ENCODE measurements at places on chromosomes 12 and 14.

DNA sequence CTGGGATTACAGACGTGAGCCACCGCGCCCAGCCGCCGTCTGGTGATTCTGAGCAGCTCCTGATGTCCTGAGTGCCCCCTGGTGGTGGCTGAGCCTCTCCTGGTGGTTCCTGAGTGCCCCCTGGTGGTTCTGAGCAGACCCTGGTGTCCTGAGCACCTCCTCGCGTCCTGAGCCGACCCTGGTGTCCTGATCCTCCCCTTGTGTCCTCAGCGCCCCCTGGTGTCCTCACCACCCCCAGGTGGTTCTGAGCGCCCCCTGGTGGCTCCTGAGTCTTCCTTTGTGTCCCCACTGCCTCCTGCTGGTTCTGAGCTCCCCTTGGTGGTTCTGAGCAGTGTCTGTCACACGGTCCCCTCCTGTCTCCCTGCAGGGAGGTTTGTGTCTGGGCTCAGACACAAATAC is 1304.9 kb downstream of the TMEM121 start:
- H3K36me3 ChIP-seq = peaks cover 4% of the 10 kb centered on the region
- H3K4me1 ChIP-seq = no peaks in the 10 kb centered on the region

GRCh38 chr14:78697341-78697740 is 527.2 kb downstream of the NRXN3 start:
- H3K4me3 ChIP-seq = no peak overlapping the region
- DNase-seq = no peak
- H3K27ac ChIP-seq = no peak overlapping the region
- H3K27me3 ChIP-seq = no peaks in the 10 kb centered on the region

GRCh38 chr12:79991586-79991985 is 56.7 kb upstream of the PPP1R12A start:
- DNase-seq = no peak
- no peak overlapping the region for H3K4me3 ChIP-seq
- H3K36me3 ChIP-seq = no peaks in the 10 kb centered on the region
- H3K4me1 ChIP-seq = no peaks in the 10 kb centered on the region
- no peak overlapping the region for H3K27ac ChIP-seq

DNA sequence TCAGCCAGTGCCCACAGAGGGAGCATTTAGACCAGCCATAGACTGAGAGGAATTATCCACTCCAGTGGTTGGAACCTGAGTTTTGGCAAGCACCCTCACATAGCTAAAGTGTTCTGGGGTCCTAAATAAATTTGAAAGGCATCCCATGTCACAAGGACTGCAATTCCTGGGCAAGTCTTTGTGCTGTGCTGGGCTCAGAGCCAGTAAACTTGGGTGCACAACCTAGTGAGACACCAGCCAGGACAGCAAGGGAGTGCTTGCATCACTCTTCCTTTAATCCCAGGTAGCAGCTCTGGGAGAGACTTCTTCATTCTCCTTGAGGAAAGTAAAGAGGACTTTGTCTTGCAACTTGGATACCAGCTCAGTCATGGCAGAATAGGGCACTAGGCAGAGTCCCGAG is 142.0 kb upstream of the FSCB start:
- no peaks in the 10 kb centered on the region for H3K36me3 ChIP-seq
- H3K27me3 ChIP-seq = peaks cover 8% of the 10 kb centered on the region
- H3K4me1 ChIP-seq = no peaks in the 10 kb centered on the region
- no peak overlapping the region for H3K27ac ChIP-seq

GRCh38 chr12:58648176-58648575 is 272.1 kb downstream of the LRIG3 start:
- no peaks in the 10 kb centered on the region for H3K27me3 ChIP-seq
- H3K27ac ChIP-seq = no peak overlapping the region
- no peaks in the 10 kb centered on the region for H3K4me1 ChIP-seq
- H3K36me3 ChIP-seq = no peaks in the 10 kb centered on the region
- no peak for DNase-seq
- no peak overlapping the region for H3K4me3 ChIP-seq

- H3K27ac ChIP-seq = no peak overlapping the region
- DNase-seq = no peak
- peaks cover 16% of the 10 kb centered on the region for H3K4me1 ChIP-seq
- no peaks in the 10 kb centered on the region for H3K27me3 ChIP-seq
- H3K36me3 ChIP-seq = no peaks in the 10 kb centered on the region
These were observed 37.2 kb downstream of the CRADD start for GRCh38 chr12:93714382-93714781.

DNA sequence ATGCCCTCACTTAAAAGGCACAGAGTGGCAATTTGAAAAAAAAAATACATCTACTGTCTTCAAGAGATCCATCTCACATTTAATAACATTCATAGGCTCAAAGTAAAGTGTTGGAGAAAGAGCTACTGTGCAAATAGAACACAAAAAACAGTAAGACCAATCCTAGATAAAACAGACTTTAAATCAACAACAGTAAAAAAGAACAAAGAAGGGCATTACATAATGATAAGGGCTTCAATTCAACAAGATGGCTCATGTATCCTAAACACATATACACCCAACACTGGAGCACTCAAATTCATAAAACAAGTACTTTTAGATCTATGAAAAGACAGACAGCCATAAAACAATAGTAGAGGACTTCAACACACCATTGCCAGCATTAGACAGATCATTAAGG is 93.6 kb upstream of the PCED1B start:
- peaks cover 94% of the 10 kb centered on the region for H3K27me3 ChIP-seq
- H3K36me3 ChIP-seq = no peaks in the 10 kb centered on the region
- DNase-seq = no peak
- H3K27ac ChIP-seq = no peak overlapping the region
- no peak overlapping the region for H3K4me3 ChIP-seq

DNA sequence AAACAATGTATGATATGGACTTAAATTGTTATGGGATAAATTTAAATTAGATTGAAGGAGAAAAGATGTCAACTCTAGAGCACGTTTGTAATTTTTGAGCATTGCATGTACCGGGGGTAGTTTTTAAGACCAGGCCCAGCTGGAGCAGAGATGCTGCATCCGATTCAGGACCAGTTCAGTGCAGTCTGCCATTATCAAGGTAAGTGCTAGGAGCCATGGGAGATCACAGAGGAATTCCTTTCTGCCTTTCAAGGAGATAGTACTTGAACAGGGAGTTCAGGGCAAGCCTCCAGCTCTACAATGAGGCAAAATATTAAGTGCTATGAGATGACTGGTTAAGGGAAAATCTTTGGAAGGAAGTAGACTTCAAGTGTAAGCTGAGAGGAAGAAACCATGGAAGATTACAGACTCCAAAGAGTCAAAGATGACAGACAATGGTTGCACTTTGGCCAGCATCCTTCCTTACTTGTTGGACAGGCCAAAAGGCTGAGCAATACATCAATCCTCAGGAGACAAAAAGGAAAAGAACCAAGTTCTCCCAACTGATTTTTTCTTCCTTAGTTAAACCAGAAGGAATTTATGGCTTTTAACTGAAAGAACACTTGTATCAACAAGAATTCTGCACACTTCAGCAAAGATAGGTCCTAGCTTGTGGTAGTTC is 113.2 kb upstream of the HIF1A start:
- no peak overlapping the region for H3K27ac ChIP-seq
- no peaks in the 10 kb centered on the region for H3K27me3 ChIP-seq
- H3K36me3 ChIP-seq = peaks cover 5% of the 10 kb centered on the region

DNA sequence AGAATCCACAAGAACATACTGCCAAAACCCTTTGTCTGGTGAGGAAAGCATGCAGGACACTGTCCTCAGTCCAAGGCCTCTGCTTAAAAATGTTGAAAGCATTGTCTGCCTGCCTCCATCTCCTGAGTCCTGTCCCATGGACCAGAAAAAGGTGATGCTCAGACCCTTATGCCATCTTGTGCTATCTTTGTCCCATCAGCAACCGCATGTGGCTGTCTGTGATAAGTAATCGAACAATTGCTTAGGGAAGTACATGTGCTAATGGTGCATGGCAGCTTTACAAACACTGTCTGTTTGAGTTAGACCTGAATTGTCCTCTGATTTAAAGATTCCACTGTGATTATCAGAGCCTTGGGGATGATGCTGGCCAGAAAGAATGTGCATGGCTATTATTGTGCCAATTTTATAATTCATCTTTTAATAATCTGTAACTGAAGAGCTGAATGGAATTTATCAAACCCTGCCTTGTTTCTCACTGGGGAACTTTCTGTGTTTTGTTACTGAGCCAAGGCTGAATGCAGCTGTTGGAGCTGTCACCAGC is 177.5 kb downstream of the DACT1 start:
- H3K4me3 ChIP-seq = no peak overlapping the region
- H3K27me3 ChIP-seq = peaks cover 10% of the 10 kb centered on the region
- DNase-seq = no peak
- H3K4me1 ChIP-seq = no peaks in the 10 kb centered on the region
- no peak overlapping the region for H3K27ac ChIP-seq

GRCh38 chr12:53345486-53346188 is 9.5 kb upstream of the SP7 start:
- peaks cover 3% of the 10 kb centered on the region for H3K27me3 ChIP-seq
- peak overlapping the region; percentile 91 for H3K4me3 ChIP-seq
- no peak for DNase-seq

- H3K4me3 ChIP-seq = no peak overlapping the region
- H3K4me1 ChIP-seq = no peaks in the 10 kb centered on the region
- no peak overlapping the region for H3K27ac ChIP-seq
- no peaks in the 10 kb centered on the region for H3K27me3 ChIP-seq
- DNase-seq = no peak
These were observed 144.2 kb downstream of the DACT1 start for GRCh38 chr14:58782011-58782410.

DNA sequence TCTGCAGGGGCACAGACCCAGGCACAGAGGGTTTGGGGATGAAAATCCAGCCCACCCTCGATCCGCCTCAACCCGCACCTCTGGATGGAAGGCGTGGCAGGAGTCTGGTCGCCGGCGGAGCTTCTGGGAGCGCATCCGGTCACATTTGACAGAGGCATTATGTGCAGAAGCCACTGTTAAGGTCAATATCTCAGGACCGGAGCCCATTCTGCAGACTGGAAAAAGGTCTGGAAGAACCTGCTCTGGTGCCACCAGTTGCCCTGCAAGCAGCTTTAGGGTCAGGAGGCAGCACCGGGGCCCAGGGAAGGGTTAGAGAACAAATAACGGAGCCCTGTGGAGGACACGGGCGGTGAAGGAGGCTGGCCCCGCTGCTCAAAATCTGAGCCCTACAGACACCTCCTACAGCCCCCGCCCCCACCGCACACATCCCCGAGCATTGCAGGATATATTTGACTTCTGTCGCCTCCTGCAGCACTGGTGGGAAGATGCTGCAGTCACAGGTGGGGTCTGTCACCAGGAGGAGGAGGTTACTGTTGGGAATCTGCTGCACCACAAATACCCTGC is 25.1 kb upstream of the LRTM2 start:
- H3K36me3 ChIP-seq = peaks cover 3% of the 10 kb centered on the region
- H3K27ac ChIP-seq = peak overlapping the region; percentile 74
- no peaks in the 10 kb centered on the region for H3K27me3 ChIP-seq
- H3K4me3 ChIP-seq = peak overlapping the region; percentile 83
- peaks cover 31% of the 10 kb centered on the region for H3K4me1 ChIP-seq

GRCh38 chr14:104424406-104425072 is 155.0 kb upstream of the C14orf180 start:
- no peak overlapping the region for H3K27ac ChIP-seq
- no peaks in the 10 kb centered on the region for H3K36me3 ChIP-seq
- no peak for DNase-seq

- no peak overlapping the region for H3K4me3 ChIP-seq
- H3K27ac ChIP-seq = no peak overlapping the region
- no peak for DNase-seq
These were observed 351.7 kb downstream of the TMEM121 start for GRCh38 chr14:105878125-105878524.

- no peak overlapping the region for H3K4me3 ChIP-seq
- DNase-seq = no peak
- no peak overlapping the region for H3K27ac ChIP-seq
- peaks cover 33% of the 10 kb centered on the region for H3K36me3 ChIP-seq
- H3K4me1 ChIP-seq = peaks cover 5% of the 10 kb centered on the region
These were observed 24.8 kb downstream of the GOLGA3 start for GRCh38 chr12:132803888-132804287.

DNA sequence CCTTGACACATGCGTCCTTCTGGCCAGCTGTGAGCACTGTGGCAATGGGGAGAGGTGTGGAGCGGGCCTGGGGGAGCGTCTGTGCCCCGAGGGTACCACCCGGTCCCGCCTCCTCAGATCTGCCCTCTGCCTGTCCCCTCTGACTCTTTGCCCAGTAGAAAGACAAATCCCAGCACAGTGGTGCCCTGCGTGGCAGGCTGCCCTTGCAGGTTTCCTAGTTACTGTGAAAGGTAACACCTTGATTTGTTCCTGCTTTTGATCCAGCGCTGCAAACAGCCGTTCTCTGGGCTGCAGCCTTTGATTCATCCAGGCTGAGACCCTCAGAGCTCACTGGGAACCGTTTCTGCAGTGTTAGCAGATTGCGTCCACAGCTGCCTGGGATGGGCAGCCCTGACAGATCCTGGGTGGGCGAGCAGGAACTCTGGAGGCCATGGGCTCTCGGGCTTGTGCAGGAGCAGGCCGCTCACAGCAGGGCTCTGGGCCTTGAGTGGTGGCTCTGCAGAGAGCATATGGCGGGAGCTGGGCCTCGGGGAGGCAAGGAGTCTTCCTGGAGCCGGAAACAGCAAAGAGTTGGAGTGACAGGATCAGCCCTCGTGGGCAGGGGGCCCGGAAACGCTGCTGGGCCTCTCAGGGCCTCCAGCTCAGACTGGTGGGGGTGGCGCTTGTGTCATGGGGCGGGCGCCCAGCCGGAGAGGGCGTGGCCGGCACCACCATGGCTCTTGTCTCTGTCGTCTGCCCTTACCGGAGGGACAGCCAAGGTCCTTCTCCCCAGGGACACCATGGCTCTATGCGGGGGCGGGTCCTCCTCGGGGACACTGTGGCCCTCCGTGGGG is 16.6 kb downstream of the FBRSL1 start:
- H3K4me3 ChIP-seq = peak overlapping the region; percentile 56

- peak overlapping the region; percentile 2 for H3K27ac ChIP-seq
- no peak for DNase-seq
These were observed 19.2 kb downstream of the TOGARAM1 start for GRCh38 chr14:44981198-44981597.

DNA sequence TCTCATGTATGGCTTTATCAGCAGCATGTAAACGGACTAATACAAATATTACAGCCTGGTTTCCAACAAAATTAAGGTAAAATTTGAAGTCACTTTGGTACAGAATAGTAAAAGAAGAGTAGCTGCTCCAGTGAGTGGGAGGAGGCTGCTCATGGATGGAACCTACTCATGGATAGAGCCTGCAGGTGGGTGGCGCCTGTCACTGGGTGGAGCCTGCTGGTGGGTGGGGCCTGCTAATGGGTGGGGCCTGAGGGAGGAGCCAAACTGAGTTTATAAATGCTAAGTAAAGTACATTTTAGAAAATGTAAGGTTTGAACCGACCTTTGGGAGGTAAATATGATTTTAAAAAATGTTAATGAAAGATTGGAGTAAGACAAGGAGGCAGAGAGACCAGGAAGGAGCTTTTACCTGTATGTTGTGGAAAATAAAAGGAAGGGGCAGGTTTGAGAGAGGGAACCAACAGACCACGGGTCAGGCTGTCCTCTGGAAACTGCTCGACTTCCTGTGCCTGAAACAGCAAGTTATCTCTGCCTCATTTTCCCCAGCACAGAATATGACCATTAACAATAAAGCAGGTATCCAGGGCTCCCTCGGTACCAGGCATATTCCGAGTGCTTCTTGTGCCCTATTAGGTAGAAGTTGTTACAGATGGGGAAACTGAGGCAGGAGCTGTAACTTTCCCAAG is 55.9 kb upstream of the SEL1L start:
- H3K4me1 ChIP-seq = no peaks in the 10 kb centered on the region
- no peak overlapping the region for H3K27ac ChIP-seq
- no peak for DNase-seq
- no peaks in the 10 kb centered on the region for H3K36me3 ChIP-seq
- no peak overlapping the region for H3K4me3 ChIP-seq
- no peaks in the 10 kb centered on the region for H3K27me3 ChIP-seq
